ENCODE measurements at places on chromosomes 5 and 9.

DNA sequence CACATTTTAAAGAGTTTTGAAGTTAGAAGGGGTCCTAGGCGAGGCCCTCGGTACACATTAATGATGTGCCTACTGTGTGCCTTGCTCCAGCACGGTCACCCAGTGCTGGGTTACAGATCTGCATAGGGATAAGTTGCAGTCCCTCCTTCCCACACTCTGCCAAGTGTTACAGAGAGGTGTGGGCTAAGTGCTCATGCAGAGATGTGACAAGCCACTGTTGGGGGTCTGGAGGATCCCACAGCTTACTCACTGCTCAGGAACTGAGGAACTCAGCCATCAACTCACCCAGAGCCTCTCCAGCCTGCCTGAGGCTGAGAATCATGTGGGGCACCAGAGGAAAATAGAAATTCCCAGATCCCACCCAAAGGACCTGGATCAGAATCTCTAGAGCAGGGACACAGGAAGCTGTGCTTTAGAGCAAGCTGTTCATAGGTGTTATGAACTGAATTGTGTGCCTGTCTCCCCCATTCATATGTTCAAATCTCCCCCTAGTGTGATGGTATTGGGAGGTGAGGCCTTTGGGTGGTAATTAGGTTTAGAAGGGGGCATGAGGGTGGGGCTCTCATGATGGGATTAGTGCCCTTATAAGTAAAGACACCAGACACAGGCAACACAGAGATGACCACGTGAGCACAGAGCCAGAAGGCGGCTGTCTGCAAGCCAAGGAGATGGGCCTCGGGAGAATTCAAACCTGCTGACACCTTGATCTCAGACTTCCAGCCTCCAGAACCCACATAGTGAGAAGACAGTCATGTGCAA, 164.1 kb downstream of the HSD17B3 start:
- no peak for DNase-seq

DNA sequence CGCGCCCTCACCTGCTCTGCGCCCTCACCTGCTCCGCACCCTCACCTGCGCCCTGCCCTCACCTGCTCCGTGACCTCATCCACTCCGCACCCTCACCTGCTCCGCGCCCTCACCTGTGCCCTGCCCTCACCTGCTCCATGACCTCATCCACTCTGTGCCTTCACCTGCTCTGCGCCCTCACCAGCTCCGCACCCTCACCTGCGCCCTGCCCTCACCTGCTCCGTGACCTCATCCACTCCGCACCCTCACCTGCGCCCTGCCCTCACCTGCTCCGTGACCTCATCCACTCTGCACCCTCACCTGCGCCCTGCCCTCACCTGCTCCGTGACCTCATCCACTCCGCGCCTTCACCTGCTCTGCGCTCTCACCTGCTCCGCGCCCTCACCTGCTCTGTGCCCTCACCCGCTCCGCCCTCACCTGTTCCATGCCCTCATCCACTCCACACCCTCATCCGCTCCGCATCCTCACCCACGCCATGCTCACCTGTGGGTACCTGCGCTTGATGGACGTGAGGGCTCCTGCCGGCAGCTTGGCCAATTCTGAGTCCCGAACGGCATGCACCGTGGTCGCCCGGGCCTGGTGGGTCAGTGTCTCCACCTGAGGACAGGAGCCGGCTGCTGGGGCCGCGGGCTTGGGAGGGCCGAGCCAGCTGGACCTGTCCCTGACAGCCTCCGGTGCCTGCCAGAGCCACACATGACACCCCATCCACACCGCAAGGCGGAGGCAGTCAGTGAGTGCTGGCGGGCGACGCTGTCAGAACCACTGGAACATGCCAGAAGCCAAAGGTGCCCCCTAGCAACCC, 35.6 kb upstream of the NSMF start:
- DNase-seq: no peak

GRCh38 chr5:135100431-135100830, 66.4 kb upstream of the PITX1 start:
- no peak for DNase-seq

GRCh38 chr5:154300207-154300883, 109.8 kb downstream of the GALNT10 start:
- no peak for DNase-seq

DNA sequence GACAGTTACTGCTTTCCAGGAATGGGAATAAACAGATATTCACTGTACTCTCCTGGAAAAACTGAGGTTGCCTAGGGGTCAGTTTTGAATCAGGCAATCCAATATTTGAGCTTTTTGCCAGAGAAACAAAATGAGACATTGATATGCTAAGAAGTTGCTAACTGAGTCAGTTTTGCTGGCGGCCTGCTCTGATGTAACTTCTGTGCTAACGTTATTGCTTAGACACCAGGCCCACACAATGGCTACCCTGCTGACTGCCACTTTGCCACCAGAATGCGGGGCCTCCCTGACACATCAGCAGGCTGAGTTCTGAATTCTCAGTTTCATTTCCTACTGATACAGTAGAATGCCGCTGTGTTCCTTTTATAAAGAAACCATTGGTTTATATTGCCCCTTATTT, 18.2 kb upstream of the ZNF618 start:
- no peak for DNase-seq

DNA sequence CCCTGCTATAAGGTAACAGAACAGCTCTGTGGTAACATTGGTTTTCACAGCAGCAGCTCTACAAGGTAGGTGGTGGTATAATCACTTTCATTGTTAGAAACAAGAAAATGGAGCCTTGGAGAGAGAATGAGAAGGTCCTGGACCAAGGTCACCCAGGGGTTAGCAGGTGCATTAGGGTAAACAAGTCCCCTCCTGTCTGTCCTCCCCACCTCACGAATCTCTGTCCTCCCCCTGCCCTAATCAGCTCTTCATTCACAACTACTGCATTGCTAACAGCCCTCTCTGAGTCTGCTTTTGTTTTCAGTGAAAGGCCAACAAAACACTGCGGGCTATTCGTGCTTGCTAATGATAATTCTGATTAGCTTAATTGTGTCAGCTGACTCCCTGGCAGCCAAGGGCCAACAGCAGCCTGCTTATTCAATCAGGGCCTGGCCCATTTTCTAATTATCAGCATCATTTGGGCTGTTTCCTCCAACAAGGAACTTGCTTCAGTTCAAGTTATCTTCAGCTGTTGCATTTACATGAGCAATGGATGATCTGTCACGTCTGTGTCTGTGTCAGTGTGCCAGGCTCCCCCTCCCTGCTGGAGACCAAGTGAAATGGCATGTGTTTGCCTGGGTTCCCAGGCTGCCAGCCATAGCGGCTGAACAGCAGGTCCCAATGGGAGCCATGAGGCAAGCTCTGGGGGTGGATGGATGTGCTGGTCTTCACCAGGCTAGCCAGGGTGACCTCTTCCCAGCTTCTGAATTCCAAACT, 56.7 kb upstream of the EQTN start:
- DNase-seq: no peak

DNA sequence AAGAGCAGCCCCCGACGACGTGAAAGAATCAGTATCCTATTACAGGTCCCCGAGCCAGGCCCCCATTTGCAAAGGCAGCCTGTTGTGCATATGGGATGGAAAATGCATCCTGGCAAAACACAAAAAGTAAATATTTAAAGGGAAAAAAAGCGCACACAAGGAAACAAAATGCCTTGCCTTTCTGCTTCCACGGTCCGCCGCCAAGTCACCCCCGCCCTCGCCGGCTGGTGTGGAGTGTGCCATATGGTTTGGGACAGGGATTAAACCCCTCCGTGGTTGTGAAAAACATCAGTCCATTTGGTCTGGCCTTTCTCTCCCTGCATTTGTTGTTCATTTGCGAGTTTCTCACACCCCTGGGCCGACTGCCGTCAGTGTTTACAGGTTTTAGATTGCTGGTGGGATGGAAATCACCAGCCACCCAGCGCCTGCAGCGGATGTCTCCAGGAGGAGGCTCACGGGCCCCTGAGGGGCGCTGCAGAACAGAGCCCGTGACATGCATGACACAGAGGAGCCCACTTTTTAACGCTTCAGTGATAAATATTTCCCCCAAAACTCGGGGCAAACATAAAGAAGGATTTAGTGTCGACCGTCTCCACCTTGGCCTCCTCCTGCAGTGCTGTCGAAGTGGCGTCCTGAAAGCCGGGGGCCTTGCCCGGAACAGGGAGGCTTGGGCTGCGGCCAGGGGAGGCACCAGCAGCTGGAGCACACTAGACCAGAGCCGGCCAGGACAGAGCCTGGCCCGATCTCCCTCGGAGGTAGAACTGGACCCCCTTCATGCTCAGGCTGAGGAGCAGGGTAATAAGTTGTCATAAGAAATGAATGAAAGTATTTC, 161.5 kb downstream of the HSD17B3 start:
- no peak for DNase-seq

- no peak for DNase-seq
These were observed 4.2 kb downstream of the KCNIP1 start for GRCh38 chr5:170508036-170508435.

DNA sequence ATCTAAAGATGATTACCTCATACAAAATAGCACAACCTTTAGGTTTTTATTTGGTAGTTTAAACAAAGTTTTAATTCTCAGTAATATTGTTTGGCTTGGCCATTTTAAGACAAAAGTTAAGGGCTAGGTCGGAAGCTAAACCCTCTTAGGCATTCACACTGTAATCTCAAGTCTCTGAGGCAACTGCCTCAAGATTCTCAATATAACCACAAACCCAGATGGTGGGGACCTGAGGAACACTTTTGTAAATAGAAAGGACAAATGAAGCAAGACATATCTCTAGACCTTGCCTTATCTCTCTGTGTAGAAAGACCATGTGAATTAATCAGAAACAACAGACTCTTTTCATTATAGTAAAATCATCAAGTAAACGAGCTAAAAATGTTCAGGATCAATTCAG, 500.2 kb upstream of the CDH6 start:
- DNase-seq: no peak

DNA sequence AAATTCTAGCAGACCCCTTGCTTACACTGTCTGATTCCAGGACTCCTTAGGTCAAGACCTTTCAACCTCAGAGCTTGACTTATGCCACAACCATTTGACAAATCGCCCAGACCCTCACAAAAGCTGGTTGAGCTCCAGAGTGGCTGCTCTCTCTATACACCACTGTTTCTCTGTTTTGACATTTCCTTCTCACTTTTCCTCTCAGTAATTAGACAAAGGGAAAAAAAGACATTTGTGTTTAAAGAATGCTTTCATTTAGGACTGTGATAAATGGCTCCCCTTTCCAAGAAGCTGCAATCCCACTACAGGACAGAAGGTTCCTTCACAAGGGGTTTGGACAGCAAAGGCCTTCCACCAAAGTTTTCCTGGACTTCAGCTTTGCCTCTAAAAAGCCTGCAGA, 601.3 kb downstream of the NR2F1-AS1 start:
- DNase-seq: no peak

GRCh38 chr9:36258996-36259533, 817 bp upstream of the GNE start:
- no peak for DNase-seq

GRCh38 chr5:116970318-116970717, 395.7 kb upstream of the SEMA6A start:
- no peak for DNase-seq

- DNase-seq: no peak
These were observed 69.9 kb upstream of the NIPAL4 start for GRCh38 chr5:157390133-157390532.

GRCh38 chr5:96896276-96896675, 20.0 kb downstream of the ERAP2 start:
- no peak for DNase-seq

DNA sequence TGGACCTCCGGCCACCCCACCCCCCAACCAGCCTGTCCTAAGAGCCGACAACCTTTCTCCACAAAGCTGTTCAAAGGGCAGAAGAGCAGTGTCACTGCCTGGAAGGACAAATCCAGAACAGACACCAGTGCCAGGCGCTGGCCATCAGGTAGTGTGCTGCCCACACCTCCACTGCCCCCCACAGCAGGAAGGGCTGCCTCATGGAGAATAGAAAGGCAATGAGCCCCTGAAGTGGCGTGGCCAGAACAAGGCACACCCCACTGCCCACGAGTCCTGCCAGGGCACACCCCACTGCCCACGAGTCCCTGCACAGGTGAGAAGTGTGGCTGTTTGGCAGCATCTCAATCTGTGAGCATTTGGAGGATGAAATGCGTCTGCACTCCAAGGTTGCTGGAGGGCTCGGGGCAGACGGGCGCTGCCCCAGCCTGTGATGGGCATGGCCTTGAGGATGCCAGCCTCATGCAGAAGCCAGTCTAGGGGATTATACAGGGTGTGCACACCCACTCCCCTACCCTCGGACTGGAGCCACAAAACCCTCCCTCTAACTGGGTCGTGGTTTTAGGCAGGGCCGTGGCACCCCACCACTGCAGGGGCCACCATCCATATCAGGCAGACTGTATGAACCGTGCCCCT, 2.3 kb upstream of the SLC9A3 start:
- DNase-seq: no peak

DNA sequence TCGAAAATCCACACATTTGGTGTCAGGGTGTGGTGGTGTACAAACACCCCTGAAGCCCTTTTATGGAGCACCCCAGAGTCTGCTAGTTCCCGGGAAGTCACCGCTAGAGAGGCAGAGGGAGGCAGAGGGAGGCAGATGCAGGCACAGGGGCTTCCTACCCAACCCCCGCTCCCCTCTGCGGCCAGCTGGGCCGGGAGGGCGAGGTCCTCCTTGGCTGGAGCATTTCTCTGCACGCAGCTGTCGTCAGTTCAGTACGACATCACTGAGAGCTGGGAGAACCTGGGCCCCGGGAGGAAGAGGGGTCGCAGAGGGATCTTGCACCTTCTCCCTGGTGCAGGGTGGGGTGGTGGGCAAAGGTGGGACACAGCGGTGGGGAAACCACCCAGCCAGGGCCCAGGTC, 15.8 kb upstream of the UBAC1 start:
- no peak for DNase-seq

GRCh38 chr5:1538276-1538675, 14.5 kb upstream of the LPCAT1 start:
- DNase-seq: no peak

DNA sequence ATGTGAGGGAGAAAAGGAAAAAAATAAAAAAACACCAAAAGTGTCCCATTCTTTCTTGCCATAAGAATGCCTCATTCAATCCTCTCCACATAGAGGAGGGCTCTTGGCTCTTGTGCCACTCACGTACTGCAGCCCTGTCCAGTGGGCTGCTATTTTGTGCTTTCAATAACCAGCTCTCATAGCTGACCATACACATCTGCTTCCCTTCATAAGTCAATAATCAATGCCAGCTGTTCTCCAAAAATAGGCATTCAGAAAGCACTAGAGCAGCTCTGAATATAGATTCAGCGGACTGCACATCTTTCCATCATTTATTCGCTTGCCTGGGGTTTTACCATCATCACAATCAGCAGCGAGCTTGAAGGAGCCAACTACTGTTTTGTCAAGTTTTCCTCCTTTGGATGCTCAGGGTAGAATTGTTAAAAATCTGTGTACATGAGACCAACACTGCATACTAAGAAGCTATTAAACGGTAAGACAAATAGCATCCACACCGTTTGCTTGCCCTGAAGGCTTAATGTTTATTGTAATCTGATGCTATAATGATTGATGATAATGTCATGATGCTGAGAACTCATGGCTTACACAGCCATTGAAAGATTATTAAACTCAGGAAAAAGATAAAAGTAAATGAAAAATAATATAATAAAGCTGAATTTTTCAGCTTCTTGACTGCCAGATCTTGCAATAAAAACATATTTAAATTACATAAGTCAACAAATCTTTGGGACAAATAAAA, 80.0 kb downstream of the OXCT1 start:
- DNase-seq: no peak

GRCh38 chr5:78540335-78541085, 108.1 kb downstream of the LHFPL2 start:
- DNase-seq: no peak

All from non-pigmented ciliary epithelial cell (primary cell).